ENCODE measurements at places on chromosomes 3 and 15.

DNA sequence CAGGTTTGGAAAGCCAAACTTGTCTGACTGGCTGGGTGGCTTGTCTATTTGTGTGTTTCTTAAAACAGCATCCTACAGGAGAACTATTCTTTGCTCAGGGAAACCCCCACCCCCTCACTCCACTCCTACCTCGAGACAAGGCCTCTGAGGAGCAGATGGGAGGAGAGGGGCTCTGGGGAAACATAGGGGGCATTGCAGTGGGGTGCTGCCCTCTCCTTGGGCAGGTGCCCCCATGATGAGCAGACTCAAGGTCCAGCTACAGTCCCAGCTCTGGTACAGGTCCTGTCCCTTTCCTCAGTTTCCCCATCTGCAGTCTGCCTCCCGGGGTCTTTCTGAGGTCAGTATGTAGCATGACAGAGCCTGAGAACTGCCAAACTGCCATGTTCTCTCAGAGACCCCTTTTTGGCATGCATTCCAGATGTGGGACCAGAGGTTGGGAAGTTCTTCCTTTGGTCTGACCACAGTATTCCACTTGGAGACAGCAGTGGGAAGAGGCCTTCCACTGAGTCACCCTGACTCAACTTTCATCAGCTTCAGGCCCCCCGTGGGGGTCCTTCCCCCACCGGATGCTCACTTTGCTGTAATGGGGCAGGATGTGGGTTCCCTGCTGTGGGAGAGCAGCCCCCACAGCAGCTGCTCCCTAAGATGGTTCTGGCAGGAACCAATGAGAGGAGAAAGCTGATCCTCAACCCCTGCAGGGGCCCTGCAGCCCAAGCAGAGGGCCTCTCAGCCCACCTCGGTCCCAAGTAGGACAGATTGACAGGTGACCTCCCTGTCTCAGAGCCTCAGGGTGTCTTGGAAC, 32.3 kb upstream of the CYP11A1 start:
- DNase-seq, result no peak

DNA sequence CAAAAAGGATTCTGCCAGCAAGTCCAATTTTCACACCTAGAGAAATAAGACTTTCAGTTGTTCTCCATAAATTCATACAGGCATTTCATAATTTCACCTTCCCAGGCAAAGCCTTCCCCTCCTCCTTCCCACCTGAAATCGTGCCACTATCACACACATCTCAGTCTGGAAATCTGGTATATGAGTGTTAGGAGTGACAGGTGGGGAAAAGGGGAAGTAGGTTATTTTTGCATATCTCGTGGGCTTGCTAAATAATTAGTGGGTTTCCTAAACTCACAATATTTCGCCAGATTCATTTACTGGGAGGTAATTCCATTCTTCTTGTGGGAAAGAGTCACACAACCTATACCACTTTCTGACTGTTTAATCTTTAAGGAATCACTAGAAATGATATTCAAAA, 7.4 kb downstream of the ALDH1A2 start:
- DNase-seq, result no peak

- no peak for DNase-seq
Observed at GRCh38 chr3:177893331-177893730, 642.9 kb upstream of the KCNMB2 start.

- no peak for DNase-seq
Observed at GRCh38 chr3:126527006-126527405, 3.1 kb downstream of the CHST13 start.

DNA sequence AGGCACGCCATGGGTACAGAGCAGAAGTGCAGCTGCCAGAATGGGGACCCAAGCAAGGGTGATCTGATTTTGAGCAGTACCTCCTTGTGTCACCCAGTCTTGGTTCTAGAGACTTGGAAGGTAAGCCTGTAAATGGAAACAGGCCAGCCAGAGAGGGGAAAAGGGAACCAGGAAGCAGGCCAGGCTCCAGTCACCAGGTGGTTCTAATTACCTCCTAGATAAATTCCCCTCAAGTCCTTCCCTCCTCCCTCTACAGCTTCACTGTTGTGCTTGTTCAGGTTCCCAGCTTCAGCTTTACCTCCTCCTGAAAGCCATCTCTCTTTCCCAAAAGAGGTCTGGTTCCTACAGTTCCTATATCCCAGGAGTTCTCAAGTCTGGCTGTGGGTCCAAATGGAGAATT, 58.8 kb upstream of the SLC7A14 start:
- no peak for DNase-seq

GRCh38 chr3:74351213-74351612, 263.2 kb downstream of the CNTN3 start:
- DNase-seq, result no peak

- DNase-seq, result no peak
Observed at GRCh38 chr3:160665784-160666526, 11.0 kb upstream of the ARL14 start.

All from activated T-helper 1 cell treated with Interleukin-2 at 50 U/mL for 16 hours (primary cell).